ENCODE measurements at places on chromosomes 1 and 21.

GRCh38 chr1:107867897-107868296 lies 97.1 kb downstream of the VAV3 start:
- DNase-seq: no peak

- peak; percentile 47 for DNase-seq
Observed at GRCh38 chr1:44571712-44572571, 102.3 kb downstream of the TMEM53 start.

- peak; percentile 38 for DNase-seq
Observed at GRCh38 chr1:70504821-70505193, 93.7 kb downstream of the CTH start.

GRCh38 chr1:208757846-208758245 lies 513.7 kb upstream of the PLXNA2 start:
- DNase-seq: no peak

- DNase-seq: no peak
Observed at GRCh38 chr1:27476237-27476636, 13.7 kb downstream of the WASF2 start.

GRCh38 chr1:202694314-202694713 lies 15.9 kb downstream of the SYT2 start:
- DNase-seq: no peak

DNA sequence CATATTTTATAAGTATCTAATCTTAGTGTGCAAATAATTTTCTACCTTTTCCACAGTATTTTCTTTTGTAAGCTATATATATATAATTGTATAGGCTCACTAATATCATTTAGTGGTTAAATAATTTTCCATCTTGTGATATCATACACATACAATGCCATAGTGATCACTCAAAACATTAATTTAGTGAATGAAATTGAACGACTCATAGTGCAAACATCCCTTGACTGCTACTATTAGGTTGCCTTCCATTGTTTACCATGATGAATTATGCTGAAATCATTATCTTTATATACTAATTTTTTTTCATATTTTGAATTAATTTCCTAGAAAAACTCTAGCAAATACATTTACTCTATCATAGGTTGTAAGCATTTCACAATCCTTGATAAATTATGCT lies 127.1 kb downstream of the PCNX2 start:
- DNase-seq: no peak

- peak; percentile 34 for DNase-seq
Observed at GRCh38 chr1:238606896-238607295, 716.2 kb upstream of the ZP4 start.

DNA sequence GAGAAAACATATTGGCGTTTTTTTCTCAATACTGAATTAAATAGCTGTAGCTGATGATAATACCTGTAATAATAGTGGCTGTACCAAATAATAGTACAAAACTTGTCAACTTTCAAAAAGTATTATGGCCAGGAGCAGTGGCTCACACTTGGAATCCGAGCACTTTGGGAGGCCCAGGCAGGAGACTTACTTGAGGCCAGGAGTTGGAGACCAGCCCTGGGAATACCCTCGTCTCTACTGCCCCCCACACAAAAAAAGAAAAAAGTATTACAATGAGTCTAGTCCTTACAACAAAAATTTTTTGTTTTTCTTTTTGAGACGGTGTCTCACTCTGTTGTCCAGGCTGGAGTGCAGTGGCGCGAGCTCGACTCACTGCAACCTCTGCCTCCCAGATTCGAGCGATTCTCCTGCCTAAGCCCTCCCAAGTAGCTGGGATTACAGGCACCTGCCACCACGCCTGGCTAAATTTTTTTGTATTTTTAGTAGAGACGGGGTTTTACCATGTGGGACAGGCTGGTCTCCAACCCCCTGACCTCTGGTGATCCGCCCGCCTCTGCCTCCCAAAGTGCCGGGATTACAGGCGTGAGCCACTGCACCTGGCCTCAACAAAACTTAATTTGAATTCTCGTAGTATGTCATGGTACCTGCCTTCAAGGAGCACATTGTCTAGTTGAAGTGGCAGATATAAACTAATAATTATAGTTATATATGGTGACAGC lies 1.4 kb downstream of the RBBP4 start:
- no peak for DNase-seq

- DNase-seq: peak; percentile 75
Observed at GRCh38 chr1:31412732-31413404, at the start of gene SERINC2. TSS of gene SERINC2 (plus strand) at chr1:31413213. CDS start at chr1:31413266, 53 bp downstream.

- DNase-seq: no peak
Observed at GRCh38 chr1:50651476-50652263, 228.4 kb upstream of the DMRTA2 start.

DNA sequence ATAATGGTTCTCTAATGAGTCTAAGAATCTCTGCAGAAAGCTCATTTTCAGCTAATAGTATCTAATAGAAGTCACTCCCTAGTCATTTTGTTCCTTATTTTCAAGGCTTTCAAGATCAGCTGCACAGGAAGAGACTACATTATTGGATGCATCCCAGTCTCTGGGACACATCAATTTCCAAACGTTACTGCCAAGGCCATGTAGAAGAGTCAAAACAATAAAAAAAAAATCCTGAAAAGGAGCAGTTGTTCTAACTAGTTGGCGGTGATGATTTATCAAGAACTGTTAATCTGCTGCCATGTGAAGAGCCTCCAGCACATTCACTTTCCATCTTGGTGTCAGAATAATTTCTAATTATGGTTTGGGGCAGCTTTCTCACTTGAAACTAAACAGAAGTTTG lies 5.7 kb downstream of the DDAH1 start:
- DNase-seq: no peak

DNA sequence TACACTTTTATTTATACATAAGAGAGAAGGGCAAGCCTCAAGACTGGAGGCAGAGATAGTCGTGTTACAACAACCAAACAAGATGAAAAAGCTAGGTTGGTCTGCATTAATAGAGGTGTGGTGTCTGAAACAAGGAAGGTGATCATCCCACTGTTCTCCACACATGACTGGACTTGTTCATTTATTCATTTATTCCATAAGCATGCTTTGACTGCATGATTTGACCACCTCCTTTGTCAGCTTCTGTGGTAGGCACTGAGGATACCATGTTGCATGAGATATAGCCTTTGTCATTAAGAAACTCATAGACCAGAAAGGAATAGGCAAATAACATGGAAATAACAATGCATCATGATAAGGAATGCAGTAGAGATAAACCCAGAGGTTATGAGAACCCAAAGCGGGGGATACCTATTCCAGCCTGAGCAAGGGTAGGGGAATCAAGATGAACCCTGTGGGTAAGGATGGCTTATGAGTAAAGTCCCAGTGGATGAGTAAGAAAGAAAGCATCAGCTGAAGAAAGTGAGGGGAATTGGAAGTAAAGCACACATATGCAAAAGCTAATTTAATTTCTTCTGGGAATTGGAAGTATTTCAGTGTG lies 173.7 kb upstream of the FGGY start:
- no peak for DNase-seq

DNA sequence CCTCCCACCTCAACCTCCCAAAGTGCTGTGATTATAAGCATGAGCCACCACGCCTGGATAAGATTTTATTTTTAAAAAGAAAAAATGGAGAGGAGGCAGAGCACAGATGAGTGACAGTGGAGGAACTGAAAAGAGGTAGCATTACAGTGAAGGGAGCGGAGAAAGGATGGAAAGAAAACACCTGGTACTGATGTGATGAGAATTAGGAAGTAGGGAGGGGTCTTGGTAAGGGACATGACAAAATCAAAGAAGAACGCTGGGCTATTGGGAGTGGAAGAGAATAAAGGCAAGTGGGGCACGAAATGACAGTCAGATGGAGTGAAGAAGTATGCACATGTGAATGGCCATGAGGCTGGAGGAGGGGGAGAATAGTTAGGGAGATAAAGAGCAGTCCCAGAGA lies 2.3 kb downstream of the FCRLA start:
- no peak for DNase-seq

- no peak for DNase-seq
Observed at GRCh38 chr21:41769111-41769510, 2.3 kb upstream of the RIPK4 start.

- no peak for DNase-seq
Observed at GRCh38 chr1:181789395-181789794, 272.1 kb downstream of the ZNF648 start.

DNA sequence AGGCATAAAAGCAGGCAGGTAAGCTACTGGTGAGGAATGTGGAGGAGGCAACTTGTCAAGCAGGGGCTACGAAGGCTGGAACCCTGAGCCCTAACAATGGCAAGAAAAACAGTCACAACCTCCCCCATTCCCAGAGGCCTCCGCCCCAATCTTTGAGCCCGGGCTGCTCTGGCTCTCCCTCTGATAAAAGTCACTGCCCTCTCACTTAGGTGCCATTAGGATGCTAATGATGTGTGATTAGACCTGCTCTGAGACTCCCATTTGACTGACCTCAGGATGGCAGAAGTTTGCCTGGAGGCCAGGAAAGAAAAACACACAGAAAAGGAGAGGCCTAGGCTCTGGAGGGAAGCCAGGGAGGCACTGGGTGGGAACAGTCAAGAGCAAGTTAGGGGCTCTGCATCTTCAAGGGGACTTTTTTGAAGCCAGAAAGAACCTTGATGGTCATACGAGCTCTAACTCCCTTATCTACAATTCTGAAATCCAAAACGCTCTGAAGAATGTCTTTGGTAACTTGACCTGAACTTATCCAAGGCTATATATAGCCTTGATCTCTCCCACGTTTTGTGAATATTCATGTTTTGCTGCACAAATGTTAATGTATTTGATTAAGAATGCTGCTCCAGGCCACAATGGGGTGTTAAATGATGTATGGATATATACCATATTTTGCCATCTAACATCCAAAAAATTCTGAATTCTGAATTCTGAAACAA lies 98.9 kb downstream of the TRABD2B start:
- DNase-seq: no peak

DNA sequence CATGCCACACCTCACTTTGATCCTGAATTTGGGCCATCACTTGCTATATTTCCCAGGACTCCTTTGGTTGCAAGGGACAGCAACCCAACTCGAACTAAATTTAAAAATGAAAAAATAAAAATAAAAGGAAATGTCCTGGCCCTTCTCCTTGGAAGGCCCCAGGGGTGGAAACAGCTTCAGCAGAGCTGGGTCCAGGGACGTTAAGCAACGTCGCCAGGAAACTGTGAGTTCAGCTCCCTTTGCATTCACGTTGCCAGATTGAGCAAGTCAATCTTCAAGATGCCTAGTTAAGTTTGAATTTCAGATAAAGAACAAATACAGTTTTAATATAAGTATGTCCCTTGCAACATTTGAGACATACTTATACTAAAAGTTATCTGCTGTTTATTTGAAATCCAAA lies 14.6 kb upstream of the SPSB1 start:
- no peak for DNase-seq

GRCh38 chr21:46121286-46122221 lies 23.6 kb downstream of the COL6A2 start:
- DNase-seq: no peak

GRCh38 chr1:201298396-201299381 lies 15.4 kb downstream of the PKP1 start:
- no peak for DNase-seq

DNA sequence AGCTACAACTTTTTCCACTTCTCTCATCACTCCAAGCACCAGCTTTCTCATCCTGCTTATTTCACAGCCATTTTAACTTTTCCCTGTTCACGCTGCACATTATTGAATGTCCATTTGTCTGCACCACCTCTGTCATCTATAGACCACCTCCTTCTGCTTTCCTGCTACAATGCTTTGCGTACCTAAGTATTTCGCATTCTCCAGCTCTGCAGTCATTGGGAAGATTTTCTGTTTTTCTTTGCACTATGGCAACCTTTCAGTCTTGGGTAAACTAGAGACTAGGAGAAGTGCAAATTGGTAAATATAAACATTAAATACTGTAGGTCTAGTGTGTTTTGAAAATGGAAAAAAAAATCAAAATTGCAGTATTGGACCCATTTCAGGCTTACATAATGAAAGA lies 835 bp downstream of the CCDC30 start:
- DNase-seq: no peak

DNA sequence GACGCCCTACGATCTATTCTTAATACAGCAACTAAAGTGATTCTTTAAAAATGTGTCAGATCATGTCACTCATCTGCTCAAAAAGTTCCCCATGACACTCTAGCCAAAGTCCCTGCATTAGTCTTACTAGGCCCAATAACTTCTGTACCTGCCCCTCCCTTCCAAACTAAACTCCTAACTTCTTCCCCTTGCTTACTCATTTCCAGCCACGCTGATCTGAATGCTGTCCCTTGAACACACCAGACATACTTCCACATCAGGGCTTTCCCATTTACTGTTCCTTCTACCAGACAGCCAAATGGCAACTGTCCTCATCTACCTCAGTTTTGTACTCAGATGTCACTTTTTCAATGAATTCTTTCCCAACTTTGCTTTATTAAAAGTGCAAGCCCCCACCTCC lies 1.2 kb downstream of the PPT1 start:
- no peak for DNase-seq

GRCh38 chr1:185368313-185368855 lies 51.3 kb upstream of the IVNS1ABP start:
- DNase-seq: no peak

DNA sequence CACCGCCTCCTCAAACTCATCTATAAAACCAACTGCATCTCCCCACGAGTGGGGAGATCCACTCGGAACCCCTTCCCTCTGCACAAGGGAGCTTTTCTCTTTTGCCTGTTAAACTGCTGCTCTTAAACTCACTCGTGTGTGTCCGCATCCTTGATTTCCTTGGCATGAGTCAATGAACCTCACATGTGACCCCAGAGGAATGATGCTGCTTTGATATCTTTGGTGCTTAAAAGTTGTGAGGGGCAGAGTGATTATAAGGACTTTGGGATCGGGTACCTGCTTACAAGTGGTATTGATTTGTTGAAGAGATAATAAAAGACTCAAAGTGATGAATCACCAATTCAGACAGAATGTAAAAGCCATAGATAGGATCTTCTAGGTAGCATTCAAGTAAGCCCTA lies 125.3 kb downstream of the GREM2 start:
- no peak for DNase-seq

- no peak for DNase-seq
Observed at GRCh38 chr1:222061711-222062359, 319.9 kb upstream of the DUSP10 start.

GRCh38 chr1:196445775-196446174 lies 162.5 kb downstream of the KCNT2 start:
- no peak for DNase-seq

GRCh38 chr1:89660224-89661061 lies 27.5 kb downstream of the LRRC8C start:
- DNase-seq: no peak

GRCh38 chr1:234559902-234560676 lies 49.9 kb downstream of the IRF2BP2 start:
- no peak for DNase-seq

- DNase-seq: no peak
Observed at GRCh38 chr1:161019751-161020495, 1.0 kb downstream of the F11R start.

DNA sequence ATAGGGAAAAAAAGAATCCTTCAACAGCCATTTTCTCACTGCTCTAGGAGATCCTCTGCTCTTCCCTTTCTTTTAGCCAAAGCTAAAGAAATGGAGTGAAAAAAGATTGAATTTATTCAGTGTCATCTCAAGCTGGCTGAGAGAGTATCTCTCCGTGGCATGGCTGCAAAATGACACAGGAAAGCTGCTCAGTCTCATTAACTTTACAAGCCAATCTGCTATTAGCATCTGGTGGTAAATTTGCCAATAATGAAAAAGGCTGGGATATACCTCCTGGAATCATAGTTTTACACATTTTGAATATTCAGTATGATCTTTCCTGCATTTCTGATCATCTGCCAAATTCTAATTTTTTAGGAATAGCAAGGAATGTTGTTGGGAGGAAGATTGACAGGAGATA lies 176.8 kb upstream of the CHRM3 start:
- DNase-seq: no peak

GRCh38 chr1:41652384-41653265 lies 168.1 kb upstream of the EDN2 start:
- no peak for DNase-seq

GRCh38 chr1:16386454-16387113 lies 19.5 kb downstream of the SZRD1 start:
- no peak for DNase-seq
